ENCODE measurements at places on chromosomes 12 and 14.

DNA sequence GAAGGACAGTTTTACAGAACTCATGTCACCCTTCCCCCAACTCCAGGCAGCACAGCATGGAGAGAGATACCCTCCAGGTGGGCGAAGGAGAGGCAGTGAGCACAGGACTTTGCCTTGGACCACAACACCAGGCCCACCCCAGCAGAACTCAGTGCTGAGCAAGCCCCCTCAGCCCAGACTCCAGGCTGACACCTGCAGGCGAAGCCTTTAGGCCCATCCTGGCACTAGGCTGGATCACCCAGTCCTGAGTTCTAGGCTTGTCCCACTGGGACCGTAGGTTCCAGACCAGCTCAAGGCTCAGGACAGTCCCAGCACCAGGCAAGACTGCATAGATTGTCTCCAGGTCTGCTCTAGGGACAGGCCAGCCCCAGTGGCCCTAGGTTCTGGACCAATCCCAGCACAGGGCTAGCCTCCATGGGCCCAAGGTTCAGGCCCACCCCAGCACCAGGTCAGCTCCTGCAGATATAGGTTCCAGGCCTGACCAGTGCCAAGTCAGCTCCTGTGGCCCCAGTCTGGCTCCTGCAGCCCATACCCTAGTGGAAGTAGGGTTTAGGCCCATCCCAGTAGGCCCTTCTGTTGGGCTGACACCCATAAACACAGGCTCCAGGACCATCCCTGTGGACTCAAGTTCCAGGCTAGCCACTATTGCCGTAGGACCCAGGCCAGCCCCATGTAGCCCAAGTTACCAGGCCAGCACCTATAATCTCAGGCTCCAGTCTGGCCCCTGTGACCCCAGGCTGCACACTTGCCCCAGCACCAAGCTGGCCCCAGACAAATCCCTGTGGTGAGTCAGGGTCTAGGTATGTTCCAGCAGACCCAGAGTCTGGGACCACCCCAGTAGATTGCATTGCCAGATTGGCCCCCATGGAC is 9.4 kb downstream of the WASHC3 start:
- DNase-seq, result no peak

DNA sequence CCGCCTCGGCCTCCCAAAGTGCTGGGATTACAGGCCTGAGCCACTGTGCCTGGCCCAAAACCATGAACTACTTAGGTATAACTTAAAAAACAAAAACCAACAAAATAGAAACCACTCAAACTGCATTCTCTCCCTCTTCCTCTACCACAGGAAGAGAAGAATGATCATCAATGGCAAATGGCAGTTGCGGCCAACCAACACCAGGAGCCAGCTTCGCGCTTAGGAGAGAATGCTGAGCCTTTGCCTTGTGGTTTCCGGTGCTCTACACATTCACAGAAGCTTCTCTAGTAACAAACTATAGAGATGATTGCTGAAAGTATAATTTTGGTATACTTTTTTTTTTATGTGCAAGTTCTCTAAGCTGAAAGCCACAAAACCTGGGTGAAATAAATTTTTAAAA is 17.1 kb downstream of the CATSPERB start:
- no peak for DNase-seq

DNA sequence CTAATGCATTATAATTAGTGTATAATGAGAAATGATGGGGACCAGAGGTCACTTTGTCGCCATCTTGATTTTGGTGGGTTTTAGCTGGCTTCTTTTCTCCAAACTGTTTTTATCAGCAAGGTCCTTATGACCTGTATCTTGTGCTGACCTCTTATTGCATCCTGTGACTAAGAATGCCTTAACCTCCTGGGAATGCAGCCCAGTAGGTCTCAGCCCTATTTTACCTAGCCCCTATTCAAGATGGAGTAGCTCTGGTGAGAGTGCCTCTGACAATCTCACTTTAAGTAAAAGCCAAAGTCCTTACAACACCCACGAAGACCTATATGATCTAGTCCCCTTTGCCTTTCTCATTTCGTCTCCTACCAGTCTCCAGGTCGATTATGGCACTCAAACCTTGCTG is 28.3 kb upstream of the STRAP start:
- DNase-seq, result no peak

GRCh38 chr12:21144309-21144708 is 13.3 kb downstream of the SLCO1B1 start:
- DNase-seq, result peak; percentile 1

GRCh38 chr12:16154990-16155389 is 122.5 kb downstream of the SLC15A5 start:
- no peak for DNase-seq

DNA sequence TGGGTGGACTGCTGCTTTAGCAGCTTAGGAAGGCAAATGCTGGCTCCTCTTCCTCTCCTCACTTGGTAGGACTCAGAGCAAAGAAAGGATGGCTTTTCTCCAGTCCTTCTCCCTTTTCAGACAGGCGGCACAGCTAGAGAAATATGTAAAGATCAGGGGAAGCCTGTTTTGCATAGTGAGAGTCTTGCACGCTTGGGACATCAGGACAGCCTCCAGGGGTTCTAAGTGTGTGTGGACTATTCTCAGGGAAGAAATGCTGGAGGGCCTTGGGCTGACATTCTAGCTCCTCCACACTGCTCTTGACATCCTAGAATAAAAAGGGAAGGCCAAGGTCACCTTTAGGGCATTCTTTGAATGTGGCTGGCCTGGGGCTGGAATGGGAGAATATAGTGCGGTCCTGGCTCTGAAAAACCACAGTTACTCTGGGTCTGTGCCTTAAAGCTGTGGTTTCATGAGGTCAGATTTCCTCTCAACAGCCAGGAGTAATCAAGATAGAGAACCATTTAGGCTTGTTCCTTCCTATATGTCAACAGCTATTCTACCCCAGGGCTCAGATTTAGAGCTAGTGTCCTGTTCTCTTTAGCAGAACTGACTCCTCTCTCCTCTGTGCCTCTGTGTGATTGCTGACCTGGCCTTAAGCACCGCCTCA is 24.3 kb downstream of the CMA1 start:
- DNase-seq, result peak; percentile 66

DNA sequence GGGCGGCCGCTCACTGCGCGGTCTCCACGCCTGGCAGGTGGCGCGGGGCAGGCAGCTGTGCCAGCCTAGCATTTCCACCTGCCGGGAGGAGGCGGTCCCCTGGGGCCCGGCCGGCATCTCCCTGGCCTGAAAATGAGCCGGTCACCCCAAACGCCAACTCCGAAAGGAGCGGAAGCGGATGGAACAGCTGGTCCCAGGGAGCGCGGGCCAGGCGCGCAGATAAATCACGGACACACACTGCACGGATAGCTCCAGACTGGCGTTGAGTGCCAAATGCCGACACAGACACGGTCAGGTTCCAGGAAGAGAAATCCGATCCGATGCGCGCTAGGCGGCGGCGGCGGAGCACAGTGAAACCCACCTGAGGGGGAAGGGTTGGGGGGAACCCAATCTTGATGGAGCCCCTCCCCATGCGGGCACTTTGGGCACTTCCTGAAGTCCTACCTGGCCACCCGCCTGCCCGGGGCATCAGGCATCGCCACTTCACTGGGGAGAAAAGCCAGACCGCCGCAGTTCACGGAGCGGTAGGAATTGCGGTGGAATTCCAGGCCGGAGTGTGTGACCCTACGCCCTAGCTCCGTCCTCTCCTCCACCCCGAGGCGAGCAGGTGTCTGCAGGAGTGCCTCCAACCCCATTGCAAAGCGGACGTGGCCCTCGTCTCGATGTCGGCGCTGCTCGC is 624 bp upstream of the PLEKHD1 start:
- DNase-seq, result no peak

GRCh38 chr12:74917743-74918142 is 291.9 kb downstream of the KCNC2 start:
- DNase-seq, result no peak
